T-cell (primary cell): ENCODE measurements at places on chromosomes 4 and X.

- peaks cover 31% of the 10 kb centered on the region for H3K27me3 ChIP-seq
- no peak overlapping the region for H3K4me3 ChIP-seq
Observed at GRCh38 chr4:27082776-27083175, 222.1 kb downstream of the STIM2 start.

DNA sequence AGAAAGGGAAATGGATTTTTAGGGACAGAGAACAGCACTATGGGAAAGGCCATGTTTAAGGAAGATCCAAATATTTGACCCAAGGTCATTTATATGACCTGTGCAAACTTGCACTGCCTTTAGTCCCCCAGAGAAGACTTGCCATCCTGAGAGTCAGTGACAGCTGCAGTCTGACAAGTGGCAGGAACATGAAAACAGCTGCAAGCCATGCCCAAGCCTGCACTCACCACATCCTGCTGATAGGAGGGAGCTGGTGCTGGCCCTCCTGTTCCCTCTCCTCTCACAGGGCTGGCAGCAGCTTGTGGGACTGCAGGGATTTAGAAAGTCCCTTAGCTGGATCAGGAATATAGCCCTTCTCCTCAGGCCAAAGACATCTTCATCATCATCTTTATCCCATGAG lies 187.7 kb downstream of the RAP1GDS1 start:
- H3K36me3 ChIP-seq, result no peaks in the 10 kb centered on the region
- H3K27ac ChIP-seq, result no peak overlapping the region
- H3K4me3 ChIP-seq, result no peak overlapping the region
- DNase-seq, result peak; percentile 51
- H3K4me1 ChIP-seq, result peaks cover 14% of the 10 kb centered on the region
- no peaks in the 10 kb centered on the region for H3K27me3 ChIP-seq

GRCh38 chr4:155017426-155017825 lies 191.0 kb upstream of the NPY2R start:
- no peaks in the 10 kb centered on the region for H3K36me3 ChIP-seq
- DNase-seq, result no peak
- no peak overlapping the region for H3K27ac ChIP-seq

- H3K4me3 ChIP-seq, result no peak overlapping the region
- no peak for DNase-seq
- no peaks in the 10 kb centered on the region for H3K36me3 ChIP-seq
Observed at GRCh38 chr4:68617003-68617698, 41.0 kb upstream of the UGT2B17 start.

- DNase-seq, result no peak
- H3K27ac ChIP-seq, result no peak overlapping the region
- no peaks in the 10 kb centered on the region for H3K27me3 ChIP-seq
- H3K36me3 ChIP-seq, result no peaks in the 10 kb centered on the region
Observed at GRCh38 chr4:150961566-150961965, 53.5 kb downstream of the LRBA start.

GRCh38 chrX:73524906-73525305 lies 38.1 kb upstream of the CHIC1 start:
- H3K4me3 ChIP-seq, result no peak overlapping the region
- H3K4me1 ChIP-seq, result no peaks in the 10 kb centered on the region
- H3K36me3 ChIP-seq, result no peaks in the 10 kb centered on the region

DNA sequence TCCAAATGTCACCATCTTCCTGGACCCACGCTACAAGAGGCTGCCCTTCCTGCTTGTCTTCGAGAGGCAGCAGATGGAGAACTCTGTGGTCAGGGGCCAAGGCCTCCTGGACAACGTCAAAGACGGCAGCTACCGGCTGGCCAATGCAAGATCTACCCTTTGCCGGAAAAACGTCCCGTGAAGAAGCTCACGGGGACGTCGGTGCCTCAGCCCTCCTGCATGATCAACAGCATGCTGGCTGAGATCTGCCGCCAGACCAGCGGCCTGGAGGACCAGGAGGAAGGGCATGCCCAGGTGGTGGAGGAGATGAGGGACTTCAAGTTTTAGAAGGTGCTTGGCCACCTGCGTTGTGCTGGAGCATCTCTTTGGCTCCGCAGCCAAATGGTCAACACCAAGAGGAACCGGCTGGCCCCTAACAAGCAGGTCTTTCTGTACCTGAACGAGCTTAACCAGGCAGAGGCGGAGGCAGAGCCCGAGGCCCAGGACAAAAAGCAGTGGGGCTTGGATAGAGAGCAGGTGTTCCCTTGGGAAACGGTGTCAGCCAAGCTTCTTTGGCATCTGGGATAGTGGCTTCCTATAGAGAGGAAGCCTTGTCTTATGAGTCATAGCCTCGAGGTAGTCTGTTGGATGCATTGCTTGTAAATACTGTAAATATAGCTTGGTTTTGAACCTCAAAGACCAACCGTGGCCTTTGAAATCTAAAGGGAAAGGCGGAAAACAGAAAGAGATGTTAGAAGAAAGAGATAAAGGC lies 94.8 kb upstream of the ELOVL6 start:
- H3K36me3 ChIP-seq, result no peaks in the 10 kb centered on the region
- H3K27ac ChIP-seq, result no peak overlapping the region
- no peak overlapping the region for H3K4me3 ChIP-seq
- H3K27me3 ChIP-seq, result no peaks in the 10 kb centered on the region
- no peaks in the 10 kb centered on the region for H3K4me1 ChIP-seq

GRCh38 chr4:99861120-99861905 lies 32.9 kb downstream of the LAMTOR3 start:
- H3K27ac ChIP-seq, result no peak overlapping the region
- H3K36me3 ChIP-seq, result no peaks in the 10 kb centered on the region
- H3K4me3 ChIP-seq, result no peak overlapping the region
- no peak for DNase-seq
- H3K27me3 ChIP-seq, result no peaks in the 10 kb centered on the region
- H3K4me1 ChIP-seq, result no peaks in the 10 kb centered on the region

DNA sequence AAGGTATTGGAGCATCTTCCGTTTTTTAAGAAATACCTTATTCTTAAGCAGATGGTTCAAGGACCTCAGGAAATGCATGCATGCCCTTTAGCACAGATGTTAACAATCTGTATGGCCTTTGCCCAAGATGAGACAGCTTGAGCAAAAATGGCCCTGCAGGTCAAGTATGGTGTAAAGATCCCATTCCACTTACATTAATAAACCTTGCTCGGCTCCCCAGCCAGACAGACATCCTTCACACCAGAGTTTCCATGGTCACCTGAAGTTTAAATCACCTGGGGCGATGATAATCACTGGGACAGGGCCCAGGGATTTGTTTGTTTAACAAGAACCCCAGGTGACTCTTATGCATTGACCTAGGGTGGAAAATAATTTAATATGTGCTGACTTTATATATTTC lies 287.0 kb upstream of the NOCT start:
- no peak for DNase-seq
- H3K4me3 ChIP-seq, result no peak overlapping the region
- H3K27ac ChIP-seq, result no peak overlapping the region
- no peaks in the 10 kb centered on the region for H3K36me3 ChIP-seq

- no peaks in the 10 kb centered on the region for H3K4me1 ChIP-seq
- H3K27me3 ChIP-seq, result no peaks in the 10 kb centered on the region
- no peak for DNase-seq
Observed at GRCh38 chrX:146154191-146154590, 336.6 kb downstream of the SLITRK2 start.

GRCh38 chr4:32932156-32932555 lies 2212.0 kb downstream of the PCDH7 start:
- H3K27me3 ChIP-seq, result no peaks in the 10 kb centered on the region
- H3K27ac ChIP-seq, result no peak overlapping the region
- no peak for DNase-seq
- no peaks in the 10 kb centered on the region for H3K36me3 ChIP-seq

DNA sequence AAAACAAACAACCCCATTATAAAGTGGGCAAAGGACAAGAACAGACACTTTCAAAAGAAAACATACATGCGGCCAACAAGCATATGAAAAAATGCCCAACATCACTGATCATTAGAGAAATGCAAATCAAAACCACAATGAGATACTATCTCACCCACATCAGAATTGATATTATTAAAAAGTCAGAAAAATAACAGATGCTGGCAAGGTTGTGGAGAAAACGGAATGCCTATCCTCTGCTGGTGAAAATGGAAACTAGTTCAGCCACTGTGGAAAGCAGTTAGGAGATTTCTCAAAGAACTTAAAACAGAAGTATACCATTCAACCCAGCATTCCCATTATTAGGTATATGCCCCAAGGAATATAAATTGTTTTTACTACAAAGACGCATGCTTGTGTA lies 112.5 kb downstream of the JADE1 start:
- DNase-seq, result no peak
- H3K36me3 ChIP-seq, result no peaks in the 10 kb centered on the region
- H3K27ac ChIP-seq, result no peak overlapping the region
- no peak overlapping the region for H3K4me3 ChIP-seq
- H3K4me1 ChIP-seq, result peaks cover 2% of the 10 kb centered on the region
- H3K27me3 ChIP-seq, result no peaks in the 10 kb centered on the region

GRCh38 chr4:120826449-120826848 lies 96.1 kb downstream of the PRDM5 start:
- no peaks in the 10 kb centered on the region for H3K4me1 ChIP-seq
- no peak overlapping the region for H3K4me3 ChIP-seq
- no peaks in the 10 kb centered on the region for H3K27me3 ChIP-seq
- H3K27ac ChIP-seq, result no peak overlapping the region

- no peaks in the 10 kb centered on the region for H3K4me1 ChIP-seq
- DNase-seq, result no peak
- H3K27me3 ChIP-seq, result no peaks in the 10 kb centered on the region
- no peak overlapping the region for H3K4me3 ChIP-seq
- H3K27ac ChIP-seq, result no peak overlapping the region
- no peaks in the 10 kb centered on the region for H3K36me3 ChIP-seq
Observed at GRCh38 chrX:17464194-17464593, 89.2 kb downstream of the NHS start.
